ENCODE measurements at places on chromosomes 4 and X.

GRCh38 chr4:47631161-47631560 is 146.1 kb downstream of the ATP10D start:
- DNase-seq, result no peak

- no peak for DNase-seq
Measured at GRCh38 chr4:152045807-152046571, 285.2 kb upstream of the GATB start.

DNA sequence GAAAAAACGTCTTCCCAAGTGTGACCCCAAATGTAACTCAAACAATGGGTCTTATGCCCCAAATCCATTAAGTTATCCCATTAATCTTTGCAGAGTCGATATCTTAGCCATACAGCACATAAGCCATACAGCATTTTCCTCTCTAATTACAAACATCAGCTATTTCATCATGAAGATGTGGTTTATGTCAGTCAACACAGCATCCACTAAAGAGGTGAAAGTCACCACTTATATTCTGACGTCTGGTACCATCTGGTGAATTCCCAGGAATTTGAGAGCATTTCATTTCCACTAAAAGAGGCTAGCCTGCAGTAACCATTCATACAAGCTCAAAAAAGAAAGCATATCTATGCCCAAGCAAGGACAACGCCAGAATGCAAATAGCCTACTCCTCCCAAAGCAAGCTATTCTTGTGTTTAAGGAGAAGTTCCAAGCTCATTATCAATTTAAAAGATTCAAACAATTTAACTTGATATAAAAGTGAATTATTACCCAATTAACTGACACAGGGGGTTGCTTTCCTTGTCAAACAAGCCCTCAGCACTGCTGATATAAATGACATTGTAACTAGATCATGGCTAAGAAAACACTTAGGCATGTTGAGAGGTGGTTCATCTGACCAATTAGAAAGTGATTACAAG is 203.3 kb downstream of the ANTXR2 start:
- DNase-seq, result no peak

GRCh38 chrX:11741574-11741973 is 16.5 kb upstream of the MSL3 start:
- DNase-seq, result no peak

DNA sequence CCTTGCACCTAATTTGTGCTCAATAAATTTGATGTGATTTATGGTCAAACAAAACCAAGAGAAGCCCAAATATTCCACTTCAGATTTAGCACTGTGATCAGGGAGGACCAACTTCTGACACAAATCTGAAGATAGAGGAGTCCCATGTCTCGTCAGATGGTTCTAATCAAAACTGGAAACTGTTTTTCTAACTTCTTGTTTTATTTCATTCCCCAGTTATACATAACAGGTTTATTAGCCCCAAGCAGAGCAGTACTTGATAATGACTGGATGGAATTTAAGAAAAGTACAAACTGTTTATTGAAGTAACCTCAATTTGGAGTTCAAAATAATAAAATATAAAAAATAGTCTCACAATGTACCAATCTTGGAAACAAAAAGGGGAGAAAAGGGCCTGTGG is 310.3 kb downstream of the LDB2 start:
- no peak for DNase-seq

GRCh38 chrX:41029332-41029731 is 55.9 kb upstream of the USP9X start:
- no peak for DNase-seq

DNA sequence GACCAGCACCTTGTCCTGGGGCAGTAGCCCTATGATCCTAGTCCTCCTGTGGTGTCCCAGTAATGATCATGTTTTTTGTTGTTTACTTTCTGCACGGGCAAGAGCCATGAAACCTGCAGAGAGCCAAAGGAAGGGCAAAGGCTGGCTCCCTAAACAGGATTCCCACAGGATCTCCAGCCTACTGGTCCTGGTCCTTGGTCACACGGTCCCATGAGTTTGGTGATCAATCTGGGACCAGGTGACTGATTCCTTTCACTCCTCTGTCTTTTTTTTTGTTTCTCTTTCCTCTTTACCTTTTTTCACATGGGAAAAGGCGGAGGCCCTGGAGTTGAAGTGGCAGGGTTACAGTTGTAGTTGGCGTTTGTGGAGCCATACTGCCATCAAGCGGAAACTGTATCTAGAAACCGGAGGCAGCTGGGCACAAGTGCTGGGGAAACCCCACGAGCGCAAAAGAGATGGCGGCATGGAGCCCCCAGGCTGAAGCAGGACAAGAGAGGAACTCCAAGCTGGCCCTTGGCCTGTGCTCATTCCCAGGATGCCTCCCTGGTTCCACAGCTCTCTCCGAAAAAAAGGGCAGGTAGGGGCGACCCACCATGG is 34.6 kb downstream of the NBDY start:
- DNase-seq, result no peak

Data from hematopoietic multipotent progenitor cell treated with erythropoietin and hydrocortisone succinate and interleukin-3 and kit ligand, for 8 days (in vitro differentiated cells).